ENCODE measurements at places on chromosomes 4 and X. TPM values are rescaled to one million over a fixed set of nuclear protein-coding genes. Genes with fewer than 3 reads are reported as not detected.

DNA sequence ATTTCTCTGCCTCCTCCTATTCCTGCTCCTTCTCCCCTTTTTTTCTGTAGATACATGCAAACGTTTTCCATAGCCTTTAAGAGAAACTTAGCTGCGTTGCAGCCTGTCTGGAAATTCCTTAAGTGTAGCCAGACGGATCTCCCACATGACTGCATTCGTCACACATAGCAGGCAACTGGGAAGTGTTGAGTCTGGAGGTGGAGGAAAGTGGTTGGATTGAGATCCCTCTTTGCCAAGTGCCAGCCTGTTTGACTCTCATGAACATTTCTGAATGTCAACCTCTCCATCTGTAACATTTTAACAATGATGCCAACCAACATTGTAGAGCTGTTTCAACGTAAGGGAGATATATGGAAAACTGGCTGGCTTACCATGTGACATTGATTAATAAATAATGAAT is 45.1 kb upstream of the FAM9A start:
- DNase-seq: no peak
- no peaks in the 10 kb centered on the region for H3K4me1 ChIP-seq
- H3K4me3 ChIP-seq: no peak overlapping the region
- no peak overlapping the region for H3K27ac ChIP-seq
- H3K27me3 ChIP-seq: no peaks in the 10 kb centered on the region

- no peaks in the 10 kb centered on the region for H3K4me1 ChIP-seq
- H3K4me3 ChIP-seq: no peak within 1 kb of the TSS
- no peaks in the 10 kb centered on the region for H3K36me3 ChIP-seq
- no peak for DNase-seq
- H3K27ac ChIP-seq: no peak within 1 kb of the TSS
Measured at GRCh38 chr4:39406763-39407583, at the start of gene KLB. Gene KLB (plus strand): TSS chr4:39406930. CDS start chr4:39406950, 20 bp downstream.

DNA sequence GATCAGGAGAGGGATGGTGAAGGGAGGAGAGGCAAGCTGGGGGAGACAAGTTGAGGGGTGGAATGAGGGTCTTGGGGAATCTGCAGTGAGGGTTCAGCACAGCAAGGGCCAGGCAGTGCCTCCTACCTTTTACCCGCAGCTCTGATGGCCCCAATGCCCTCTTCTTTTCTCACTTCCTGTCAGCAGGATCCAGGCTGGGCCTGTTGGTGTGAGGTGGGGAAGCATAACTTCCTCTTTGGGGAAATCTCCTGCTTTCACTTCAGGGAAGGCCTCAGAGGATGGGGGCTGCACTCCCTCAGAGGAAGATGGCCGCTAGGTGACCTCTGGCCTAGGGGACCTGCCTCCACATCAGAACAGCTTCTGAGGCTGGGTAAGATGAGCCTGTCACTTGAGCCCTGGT is 36.5 kb downstream of the EFNB1 start:
- H3K4me3 ChIP-seq: no peak overlapping the region
- H3K27ac ChIP-seq: no peak overlapping the region
- no peak for DNase-seq

GRCh38 chr4:111713276-111713675 is 432.0 kb upstream of the FAM241A start:
- no peaks in the 10 kb centered on the region for H3K4me1 ChIP-seq
- DNase-seq: no peak
- no peak overlapping the region for H3K4me3 ChIP-seq
- no peak overlapping the region for H3K27ac ChIP-seq
- no peaks in the 10 kb centered on the region for H3K27me3 ChIP-seq

GPM6B gene
- 0.07 TPM for total RNA-seq

Measured in HCT116 (cell line).